ENCODE measurements at places on chromosomes 4 and X.
A peak's percentile ranks its signal among the peaks of the same experiment; 100 is the strongest.

- no peak for DNase-seq
Measured at GRCh38 chrX:149453030-149453429, 52.1 kb downstream of the IDS start.

DNA sequence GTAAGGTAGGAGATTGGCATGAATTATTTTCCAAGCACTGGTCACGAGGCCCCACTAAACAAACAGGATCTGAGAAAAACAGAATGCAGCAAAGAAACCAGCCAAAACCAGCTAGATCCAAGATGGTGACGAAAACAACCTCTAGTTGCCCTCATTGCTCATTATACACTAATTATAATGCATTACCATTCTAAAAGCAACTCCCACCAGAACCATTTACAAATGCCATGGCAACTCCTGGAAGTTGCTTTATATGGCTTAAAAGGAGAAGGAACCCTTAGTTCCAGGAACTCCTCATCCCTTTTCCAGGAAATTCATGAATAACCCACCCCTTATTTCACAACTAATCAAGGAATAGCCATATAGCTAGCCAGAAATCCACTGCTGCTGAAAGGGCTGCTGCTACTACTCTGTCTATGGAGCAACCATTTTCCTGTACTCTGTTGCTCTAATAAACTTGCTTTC is 69.3 kb downstream of the ABCB7 start:
- no peak for DNase-seq

GRCh38 chrX:68114573-68115129 is 318.6 kb downstream of the OPHN1 start:
- DNase-seq, result no peak

DNA sequence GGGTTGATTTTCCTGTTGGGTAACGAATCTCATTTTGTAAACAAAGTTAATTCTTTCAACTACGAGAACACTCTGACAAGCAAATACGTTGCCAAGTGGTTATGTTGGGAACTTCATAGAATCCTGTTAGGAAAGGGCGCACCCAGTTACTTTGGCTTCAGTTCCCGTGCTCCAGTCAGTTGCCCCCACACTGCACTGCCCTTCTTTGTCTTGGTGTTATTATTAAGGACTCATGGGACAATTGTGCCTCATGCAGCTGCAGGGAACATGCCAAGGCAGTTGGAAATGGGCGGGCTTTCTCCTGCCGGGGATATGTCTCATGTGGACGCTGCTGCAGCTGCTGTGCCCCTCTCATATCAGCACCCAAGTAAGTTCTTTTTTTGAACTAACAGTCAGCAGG is 28.9 kb downstream of the OFD1 start:
- no peak for DNase-seq

- no peak for DNase-seq
Measured at GRCh38 chrX:132837126-132837525, 121.3 kb downstream of the HS6ST2 start.

DNA sequence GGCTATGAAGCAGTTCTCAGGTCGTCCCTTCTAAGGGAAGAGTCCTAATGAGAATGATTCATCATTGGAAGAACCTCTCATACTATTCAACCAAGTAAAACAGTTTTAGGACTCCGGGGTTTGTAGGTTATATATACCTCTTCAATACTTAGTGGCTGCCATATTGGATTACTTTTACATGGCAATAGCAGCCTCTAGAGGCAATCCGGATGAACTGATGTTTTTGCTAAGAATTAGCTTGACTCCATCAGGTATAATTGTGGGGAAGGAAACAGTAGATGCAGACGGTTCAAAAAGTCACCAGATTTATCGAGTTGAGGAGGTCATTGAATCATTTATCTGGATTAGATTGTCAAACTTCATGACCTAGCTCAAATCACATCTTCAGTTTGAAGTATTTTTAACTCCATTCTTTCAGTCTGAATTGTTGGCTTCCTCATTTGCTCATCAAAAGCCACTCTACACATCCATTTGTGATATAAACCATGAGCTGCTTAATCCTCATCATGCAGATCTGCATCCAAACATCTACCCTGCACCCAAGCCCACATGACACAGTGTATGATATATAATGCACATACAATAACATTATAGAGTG is 28.4 kb downstream of the GUCY1B1 start:
- no peak for DNase-seq

DNA sequence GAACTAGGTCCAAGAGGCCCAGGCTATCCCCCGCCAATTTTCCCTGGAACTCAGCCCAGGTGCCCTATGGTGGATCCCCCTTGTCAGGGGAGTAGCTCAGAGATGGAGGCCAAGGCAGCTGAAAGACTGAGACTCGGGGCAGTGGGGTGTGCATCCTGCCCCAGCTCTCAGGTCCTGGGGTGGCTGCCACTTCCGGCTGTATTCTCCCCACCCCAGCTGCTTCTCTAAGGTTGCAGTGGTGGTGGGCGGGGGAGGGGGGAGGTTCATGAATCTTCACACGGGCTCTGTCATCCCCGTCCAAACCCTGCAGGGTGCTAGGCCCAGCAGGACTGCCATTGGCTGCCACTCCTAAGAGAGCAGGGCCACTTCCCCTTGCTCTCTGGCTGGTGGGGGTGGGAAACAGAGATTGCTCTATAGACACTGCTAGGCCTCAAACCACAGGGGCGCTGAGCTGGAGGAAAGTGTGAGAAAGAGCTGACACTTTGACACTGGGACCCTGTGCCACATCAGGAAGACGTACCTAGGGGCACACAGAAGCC is 1.5 kb downstream of the SASH3 start:
- peak; percentile 88 for DNase-seq

DNA sequence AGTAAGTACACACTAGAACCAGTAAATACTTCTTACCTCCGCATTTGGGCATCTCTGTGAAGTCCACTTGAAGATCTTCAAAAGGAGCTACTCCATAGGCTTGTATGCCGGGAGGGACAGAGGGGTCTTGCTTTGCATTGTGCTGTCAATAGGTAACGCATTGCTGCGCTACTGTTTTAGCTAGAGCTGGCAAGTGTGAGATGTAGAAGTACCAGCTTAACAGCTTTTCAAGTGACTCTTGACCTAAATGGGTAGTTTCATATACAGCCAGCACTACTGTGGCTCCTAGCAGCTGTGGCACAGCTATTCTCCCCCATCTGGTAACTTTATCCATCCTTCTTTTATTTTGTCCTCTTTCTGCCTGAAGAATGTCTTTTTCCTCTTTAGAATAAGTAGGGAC is 205.3 kb upstream of the KLF8 start:
- DNase-seq, result no peak

All from stimulated activated naive CD4-positive, alpha-beta T cell treated with Interleukin-2 at 50 U/mL for 16 hours (primary cell).